ENCODE measurements at places on chromosomes 3 and 15.

GRCh38 chr3:163561151-163561550, 1517.1 kb downstream of the SI start:
- DNase-seq: no peak

GRCh38 chr3:63279005-63279841, 1.1 kb downstream of the SYNPR start:
- DNase-seq: no peak

DNA sequence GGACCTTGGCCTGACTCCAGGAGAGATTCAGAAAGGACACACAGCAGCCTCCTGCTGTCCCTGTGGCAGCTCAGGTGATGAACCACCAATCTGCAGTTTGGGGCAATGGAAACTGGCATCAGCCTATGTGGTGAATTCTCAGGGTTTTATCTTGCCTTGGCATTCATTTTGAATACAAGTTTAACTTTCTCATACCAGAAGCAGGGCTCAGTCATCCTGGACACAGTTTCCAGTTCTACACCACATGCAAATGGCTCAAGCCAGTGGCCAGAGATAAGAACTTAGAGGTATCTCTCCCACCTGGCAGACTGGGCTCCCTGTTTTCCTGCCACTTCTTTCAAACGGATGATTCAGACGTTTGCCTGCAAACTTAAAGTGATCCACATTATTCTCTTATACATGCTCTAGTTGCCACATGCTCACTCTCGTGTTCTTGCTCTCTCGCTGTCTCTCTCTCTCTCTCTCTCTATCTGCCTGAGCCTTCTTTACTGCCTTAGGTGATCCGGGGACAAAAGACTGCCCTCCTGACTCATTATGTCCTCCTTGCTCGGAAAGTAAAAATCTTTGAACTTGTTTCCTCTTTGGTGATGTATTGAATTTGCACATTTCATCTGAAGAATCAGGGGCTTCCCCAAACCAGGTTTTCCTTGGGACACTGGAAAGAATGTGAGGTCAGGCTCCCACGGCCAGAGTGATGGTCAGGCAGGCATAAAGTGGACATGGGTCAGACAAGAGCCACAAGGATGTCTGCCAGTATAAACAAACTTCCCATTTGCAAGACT, 99.6 kb upstream of the STT3B start:
- no peak for DNase-seq

DNA sequence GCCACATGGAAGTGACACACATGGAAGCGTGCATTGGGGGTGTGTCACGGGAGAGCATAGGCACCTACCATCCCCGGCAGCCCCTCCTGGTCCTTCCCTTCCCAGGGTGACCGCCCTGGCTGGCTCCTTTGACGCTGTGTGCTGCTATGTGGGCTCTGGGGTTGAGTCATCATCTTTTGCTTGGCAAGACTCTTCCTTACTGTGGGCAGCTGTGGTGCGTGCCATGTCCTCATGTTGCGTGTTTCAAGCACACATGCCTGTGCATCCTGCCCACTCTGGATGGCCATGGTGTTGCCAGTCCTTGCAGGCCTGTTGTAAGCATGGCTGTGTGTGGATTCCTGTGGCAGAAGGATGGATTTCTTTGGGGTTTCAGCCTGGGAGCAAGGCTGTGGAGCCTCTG, 14.0 kb downstream of the PLXNA1 start:
- DNase-seq: no peak

GRCh38 chr3:37892927-37893600, 31.4 kb downstream of the CTDSPL start:
- no peak for DNase-seq

GRCh38 chr3:18066899-18067582, 324.6 kb upstream of the TBC1D5 start:
- no peak for DNase-seq

DNA sequence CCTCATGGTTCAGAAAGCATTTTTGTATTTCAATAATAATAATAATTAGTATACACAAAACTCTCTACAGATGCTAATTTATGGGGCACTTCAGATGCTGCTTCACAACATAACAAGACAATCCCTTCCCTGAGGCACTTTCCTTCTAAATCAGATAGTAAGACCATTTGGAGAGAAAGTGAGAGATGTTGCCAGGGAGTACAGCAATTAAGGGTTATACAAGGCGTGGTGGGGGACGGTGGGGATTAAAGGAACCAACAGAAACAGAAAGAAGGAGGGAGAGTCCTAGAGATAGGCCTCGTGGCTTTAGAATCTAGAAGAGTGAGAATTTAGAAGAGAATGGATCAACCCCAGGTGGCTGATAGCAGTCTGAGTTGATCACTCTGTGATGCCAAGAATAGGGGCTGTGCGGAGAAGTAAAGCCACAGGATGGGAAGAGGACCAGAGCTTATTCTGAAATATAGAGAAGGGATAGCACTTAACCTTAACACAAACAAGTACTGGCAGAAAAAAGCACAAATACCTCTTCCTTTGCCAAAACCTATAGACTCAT, 76.9 kb downstream of the ETFA start:
- DNase-seq: no peak

DNA sequence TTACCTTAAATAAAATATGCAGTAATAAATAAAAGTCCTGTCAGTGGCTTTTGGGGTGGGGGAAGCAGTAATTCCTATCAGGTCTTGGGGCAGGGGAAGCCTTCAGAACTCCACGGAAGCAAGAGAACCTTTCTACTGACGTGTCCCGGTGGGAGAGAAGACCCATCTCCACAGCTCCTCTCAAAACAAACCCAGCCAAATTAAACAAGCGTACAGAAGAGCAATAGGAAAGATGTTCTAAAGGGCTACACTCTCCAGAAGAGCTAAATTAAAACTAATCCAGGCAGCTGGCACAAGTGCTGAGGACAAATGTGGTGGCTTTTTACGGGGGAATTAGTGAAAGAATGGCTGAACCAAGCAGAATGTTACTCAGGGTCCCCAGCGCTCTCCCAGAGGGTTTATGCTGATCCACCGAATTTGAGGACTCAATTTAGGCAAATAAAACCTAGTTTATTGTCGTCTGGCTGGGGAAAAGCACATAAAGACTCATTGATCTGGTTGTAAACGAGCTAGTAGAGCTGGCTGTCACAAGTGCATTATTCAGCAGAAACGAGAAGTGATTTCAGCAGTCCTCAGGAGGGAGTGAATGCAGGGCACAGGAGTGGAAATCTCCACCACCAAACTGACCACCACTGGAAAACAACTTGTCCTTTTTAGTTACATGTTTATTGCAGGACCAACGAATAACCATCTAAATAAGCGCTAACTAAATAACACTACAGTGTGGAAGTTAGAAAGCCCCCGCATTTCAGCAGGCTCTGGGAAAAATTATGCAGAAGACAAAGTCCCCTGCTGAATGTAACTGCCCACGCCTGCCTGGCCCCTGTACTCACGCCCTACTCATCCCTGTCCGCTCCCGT, 13.5 kb downstream of the BFSP2 start:
- no peak for DNase-seq
